ENCODE measurements at places on chromosomes 1 and 21.

DNA sequence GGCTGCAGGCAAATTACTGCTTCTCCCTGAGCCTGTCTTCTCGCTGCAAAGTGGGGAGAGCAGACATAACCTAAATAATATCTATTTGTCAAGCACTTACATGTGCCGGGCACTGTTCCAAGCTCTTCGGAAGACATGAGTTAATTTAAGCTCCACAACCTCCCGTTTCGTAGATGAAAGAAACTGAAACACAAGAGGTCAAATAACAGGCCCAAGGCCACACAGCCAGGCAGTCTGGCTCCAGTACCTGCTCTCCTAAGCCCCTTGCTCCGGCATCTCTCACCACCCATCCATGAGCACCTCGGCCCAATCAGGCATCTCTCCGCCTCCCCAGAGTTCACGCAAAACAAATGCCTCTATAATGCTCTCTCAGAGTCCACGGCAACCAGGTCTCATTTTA, 65.4 kb downstream of the TAS1R2 start:
- DNase-seq = no peak

DNA sequence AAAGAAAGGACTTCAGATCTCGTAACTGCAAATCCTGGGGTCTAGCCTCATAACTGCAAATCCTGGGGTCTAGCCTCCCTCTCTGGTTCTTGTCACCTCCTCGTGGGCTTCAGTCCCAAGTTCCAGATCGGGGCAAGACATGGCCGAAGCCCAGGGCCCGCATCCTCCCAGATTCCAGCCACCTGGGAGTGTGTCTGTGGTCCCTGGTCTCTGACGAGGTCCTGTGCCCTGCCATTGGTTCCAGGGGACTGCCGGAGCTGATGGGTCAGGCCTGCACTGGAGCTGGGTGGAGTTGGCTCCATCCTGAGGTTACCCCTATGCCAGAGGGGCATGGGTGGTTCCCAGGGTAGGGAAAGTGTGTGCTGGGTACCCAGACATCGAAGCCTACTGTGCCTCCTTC, 17.7 kb upstream of the C1orf174 start:
- DNase-seq = no peak

- DNase-seq = no peak
Observed at GRCh38 chr1:36222481-36223380, 1.5 kb upstream of the THRAP3 start.

DNA sequence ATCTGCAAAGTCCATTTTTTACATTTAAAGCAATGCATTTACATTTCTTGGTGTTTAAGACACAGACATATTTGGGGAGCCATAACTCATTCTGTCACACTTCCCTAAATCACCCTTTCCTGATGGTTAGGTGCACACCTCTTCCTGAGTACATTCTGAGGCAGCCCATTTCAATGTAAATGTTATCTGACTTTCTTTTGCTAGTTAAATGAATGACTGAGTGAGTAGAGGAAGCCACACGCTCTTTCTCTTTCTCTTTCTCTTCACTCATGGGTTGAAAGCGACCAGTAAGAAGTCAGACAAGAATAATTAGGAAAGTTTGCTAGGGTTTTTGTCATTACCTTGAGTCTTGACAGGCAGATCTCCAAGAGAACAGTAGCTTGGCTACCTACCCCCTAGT, 143.1 kb downstream of the S1PR1 start:
- no peak for DNase-seq

DNA sequence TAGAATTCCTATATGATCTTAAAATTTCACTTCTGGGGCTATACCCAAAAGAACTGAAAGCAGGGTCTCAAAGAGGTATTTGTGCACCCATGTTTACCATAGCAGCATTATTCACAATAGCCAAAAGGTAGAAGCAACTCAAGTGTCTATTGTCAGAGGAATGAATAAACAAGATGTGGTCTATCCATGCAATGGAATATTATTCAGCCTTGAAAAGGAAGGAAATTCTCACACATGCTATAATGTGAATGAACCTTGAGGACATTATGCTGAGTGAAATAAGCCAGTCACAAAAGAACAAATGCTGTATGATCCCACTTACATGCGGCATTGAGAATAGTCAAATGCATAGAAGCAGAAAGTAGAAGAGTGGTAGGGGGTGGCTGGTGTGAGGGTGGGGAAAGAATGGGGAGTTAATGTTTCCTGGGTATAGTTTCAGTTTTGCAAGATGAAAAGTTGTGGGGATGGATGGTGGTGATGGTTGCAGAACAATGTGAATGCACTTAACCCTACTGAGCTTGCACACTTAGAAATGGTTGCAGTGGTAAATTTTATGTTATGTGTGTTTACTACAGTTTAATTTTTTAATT, 122.4 kb downstream of the TOMM20 start:
- DNase-seq = no peak

DNA sequence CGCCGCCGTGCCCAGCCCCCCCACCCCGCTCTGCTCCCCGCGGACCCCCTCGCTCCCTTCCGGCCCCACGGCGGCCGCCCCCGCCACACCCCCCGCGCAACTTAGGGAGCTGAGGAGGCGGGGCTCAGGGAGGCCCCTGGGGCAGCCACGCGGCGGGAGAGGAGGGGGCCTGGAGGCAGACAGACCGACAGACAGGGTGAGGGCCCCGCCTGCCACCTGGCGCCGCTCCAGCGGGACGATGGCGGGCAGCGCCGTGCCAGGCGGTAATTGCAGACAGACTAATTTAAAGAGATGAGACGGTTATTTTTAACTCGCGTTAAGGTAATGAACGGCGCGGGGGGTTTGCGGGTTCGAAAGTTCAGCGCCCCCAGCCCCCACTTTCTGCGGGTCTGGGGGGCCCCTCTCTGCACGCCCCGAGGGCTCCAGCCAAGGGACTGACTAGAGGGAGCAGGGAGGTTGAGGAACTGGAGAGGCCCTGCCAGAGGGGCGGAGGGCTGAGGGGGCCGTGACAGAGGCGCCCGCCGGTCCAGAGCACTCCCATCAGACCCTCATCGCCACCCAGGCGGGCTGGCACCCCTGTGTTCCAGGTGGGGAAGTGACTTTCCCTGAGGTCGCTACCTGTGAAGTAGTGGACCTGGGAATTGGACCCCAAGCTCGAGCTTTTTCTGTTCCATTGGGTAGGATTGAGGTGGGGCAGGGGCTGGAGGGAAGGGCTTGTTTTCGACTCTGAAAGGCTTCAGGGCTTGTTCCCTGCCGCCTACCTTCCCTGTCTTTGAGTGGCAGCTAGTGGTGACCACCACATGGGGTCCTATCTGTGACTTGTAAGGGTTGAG, 5.4 kb downstream of the FOXO6 start:
- DNase-seq = peak; percentile 39

DNA sequence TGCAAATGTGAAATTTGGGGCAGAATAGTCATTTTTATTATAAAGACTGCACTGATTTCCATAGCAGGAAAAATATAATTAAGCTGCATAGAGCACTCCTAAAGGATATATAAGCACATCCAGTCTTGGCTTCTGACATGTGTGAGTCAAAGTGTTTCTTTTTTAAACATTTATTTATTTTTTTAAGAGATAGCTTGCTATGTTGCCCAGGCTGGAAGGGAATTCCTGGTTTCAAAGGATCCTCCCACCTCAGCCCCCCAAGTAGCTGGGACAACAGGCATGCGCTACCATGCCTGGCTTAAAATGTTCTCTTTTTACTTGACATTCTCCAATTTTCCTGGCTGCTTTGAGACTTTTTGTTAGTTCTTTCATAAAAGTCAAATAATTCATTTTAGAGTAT, 126.1 kb downstream of the HMCN1 start:
- DNase-seq = no peak

GRCh38 chr1:86335916-86336315, 60.2 kb downstream of the ODF2L start:
- peak; percentile 3 for DNase-seq

DNA sequence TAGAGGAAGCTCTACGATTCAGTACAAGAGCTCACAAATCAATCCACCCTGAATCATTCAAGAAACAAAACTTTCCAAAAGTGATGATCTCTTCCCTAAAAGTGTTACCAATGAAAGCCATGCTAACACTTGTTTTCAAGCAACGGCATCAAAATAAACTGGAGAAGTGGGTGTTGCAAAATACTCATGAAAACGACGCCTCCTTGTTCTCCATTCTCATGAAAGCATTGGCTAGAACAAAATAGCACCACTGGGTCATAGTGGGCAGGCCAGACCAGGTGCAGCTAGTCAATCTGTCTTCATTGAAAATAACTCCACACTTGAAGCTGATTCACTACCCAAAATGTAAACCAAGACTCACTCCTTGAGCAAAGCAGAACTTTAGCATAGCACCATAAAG, 4.3 kb downstream of the TIAM1 start:
- no peak for DNase-seq

GRCh38 chr1:43660355-43660754, 10.4 kb downstream of the KDM4A start:
- peak; percentile 47 for DNase-seq

- DNase-seq = no peak
Observed at GRCh38 chr1:66464802-66465201, 69.2 kb upstream of the SGIP1 start.

GRCh38 chr1:156766298-156767100, 836 bp upstream of the PRCC start:
- no peak for DNase-seq

- DNase-seq = no peak
Observed at GRCh38 chr1:245292553-245292952, 137.8 kb downstream of the KIF26B start.

Measured in NCI-H526 (cell line).